ENCODE measurements at places on chromosomes 12 and 14. TPM values are rescaled to one million over a fixed set of nuclear protein-coding genes. Genes with fewer than 3 reads are reported as not detected.

GLI1 gene
- total RNA-seq = 0.67 TPM

MARCHF9 gene
- total RNA-seq = 10.0 TPM

IRAK3 gene
- total RNA-seq = 3.0 TPM

ETFBKMT gene
- total RNA-seq = 1.9 TPM

NRL gene
- total RNA-seq = 14.2 TPM

LAG3 gene
- total RNA-seq = not detected

ASCL1 gene
- not detected for total RNA-seq

GATC gene
- total RNA-seq = 18.6 TPM

OR6C2 gene
- total RNA-seq = not detected

SLC24A4 gene
- total RNA-seq = 1.7 TPM

RNASE2 gene
- not detected for total RNA-seq

STON2 gene
- total RNA-seq = 25.3 TPM

SALL2 gene
- 5.0 TPM for total RNA-seq

AQP2 gene
- not detected for total RNA-seq

PRH2 gene
- total RNA-seq = not detected

AQP5 gene
- total RNA-seq = not detected

DENND5B gene
- total RNA-seq = 59.2 TPM

KCNMB4 gene
- total RNA-seq = 0.18 TPM

KRT8 gene
- total RNA-seq = 2,452 TPM

MGAT4C gene
- total RNA-seq = 0.35 TPM

SOAT2 gene
- 34.5 TPM for total RNA-seq

SLC6A15 gene
- 1.4 TPM for total RNA-seq

LTB4R gene
- total RNA-seq = 7.4 TPM

PRPH gene
- total RNA-seq = 6.4 TPM

TSPAN9 gene
- 12.3 TPM for total RNA-seq

PGF gene
- total RNA-seq = 7.3 TPM

CELA1 gene
- not detected for total RNA-seq

MMP17 gene
- total RNA-seq = 32.2 TPM

LRRC9 gene
- total RNA-seq = 0.27 TPM

OR4E2 gene
- not detected for total RNA-seq

DNAJC22 gene
- total RNA-seq = 56.0 TPM

CLMN gene
- 36.6 TPM for total RNA-seq

SAMD4A gene
- 17.0 TPM for total RNA-seq

TAS2R43 gene
- total RNA-seq = 7.4 TPM

DPF3 gene
- 25.6 TPM for total RNA-seq

SDR9C7 gene
- total RNA-seq = not detected

FOXG1 gene
- not detected for total RNA-seq

NPAS3 gene
- 2.1 TPM for total RNA-seq

LRRC10 gene
- not detected for total RNA-seq

ANO6 gene
- 61.4 TPM for total RNA-seq

SDR39U1 gene
- total RNA-seq = 98.2 TPM

POTEG gene
- total RNA-seq = not detected

DGLUCY gene
- 145 TPM for total RNA-seq

CCDC198 gene
- total RNA-seq = not detected

All from Peyer's patch (tissue), 4 donors.